ENCODE measurements at places on chromosomes 4 and X.

GRCh38 chr4:183393446-183393845, 51.0 kb upstream of the CDKN2AIP start:
- ATAC-seq = no peak

- ATAC-seq = no peak
Observed at GRCh38 chr4:53633608-53634007, 42.3 kb upstream of the LNX1 start.

GRCh38 chr4:55080174-55080865, 45.1 kb downstream of the KDR start:
- ATAC-seq = no peak

DNA sequence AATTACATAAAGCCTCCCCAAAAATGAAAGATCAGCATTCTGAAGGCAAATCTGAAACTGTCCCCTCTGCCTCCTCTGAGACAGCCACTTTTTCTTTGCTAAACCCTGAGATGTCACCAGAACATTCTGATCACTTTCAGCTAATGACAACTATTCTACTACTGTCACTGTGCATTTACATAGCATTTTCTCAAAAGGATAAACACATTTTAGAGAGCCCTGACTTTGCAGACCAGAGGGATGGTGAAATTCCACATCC, 72.1 kb downstream of the GATB start:
- ATAC-seq = no peak

- no peak for ATAC-seq
Observed at GRCh38 chr4:155952501-155952901, 1.2 kb downstream of the CTSO start.

DNA sequence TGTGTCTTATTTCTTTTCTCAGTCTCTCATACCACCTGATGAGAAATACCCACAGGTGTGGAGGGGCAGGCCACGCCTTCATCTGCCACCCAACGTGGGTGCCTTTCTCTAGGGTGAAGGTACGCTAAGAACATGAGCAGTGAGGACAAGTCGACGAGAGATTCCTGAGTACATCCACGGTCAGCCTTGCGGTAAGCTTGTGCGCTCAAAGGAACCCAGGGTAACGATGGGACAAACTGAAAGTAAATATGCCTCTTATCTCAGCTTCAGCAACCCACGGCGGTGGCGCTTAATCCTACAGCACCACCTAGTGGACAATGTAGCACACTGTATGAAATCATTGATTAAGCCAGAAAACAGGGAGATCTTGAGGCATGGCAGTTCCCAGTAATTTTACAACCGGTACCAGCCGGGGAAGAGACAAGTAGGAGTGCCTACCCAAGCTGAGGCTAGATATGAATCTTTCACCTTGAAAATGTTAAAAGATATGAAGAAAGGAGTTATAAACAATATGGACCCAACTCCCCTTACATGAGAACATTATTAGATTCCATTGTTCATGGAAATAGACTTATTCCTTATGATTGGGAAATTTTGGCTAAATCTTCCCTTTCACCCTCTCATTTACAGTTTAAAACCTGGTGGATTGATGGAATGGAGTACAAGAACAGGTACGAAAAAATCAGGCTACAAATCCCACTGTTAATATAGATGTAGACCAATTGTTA, 63.0 kb downstream of the ZNF732 start:
- ATAC-seq = no peak

DNA sequence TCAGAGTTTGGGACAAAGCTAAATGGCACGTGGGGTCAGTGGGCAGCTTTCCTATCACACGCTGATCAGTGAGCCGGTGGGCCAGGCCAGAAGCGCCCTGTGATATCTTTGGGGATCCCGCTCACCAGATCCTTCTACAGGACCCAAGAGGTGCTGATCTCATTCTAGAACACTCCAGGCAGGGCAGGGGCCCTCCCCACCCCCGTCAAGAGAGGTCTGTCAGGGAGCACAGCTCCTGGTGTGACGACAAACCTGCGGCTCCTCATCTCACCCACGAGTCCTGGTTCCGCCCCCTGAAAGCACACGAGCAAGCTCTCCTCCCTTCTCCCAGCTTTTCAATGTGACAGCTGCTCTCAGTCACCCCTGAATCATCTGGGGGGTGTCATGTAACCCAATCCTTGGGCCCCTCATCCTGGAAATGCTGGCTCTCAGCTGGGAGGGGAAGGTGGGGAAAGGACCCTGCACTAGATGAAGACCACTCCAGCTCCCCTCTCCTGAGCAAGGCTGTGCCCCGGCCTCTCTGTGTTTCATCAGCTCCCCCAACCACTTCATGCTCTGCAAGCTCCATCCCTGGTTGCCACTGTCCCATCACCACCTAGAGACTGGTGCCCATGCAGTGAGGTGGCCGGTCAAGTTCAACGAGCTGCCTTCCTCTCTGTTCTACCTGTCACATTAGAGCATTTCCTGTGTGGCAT, 4.6 kb downstream of the HCFC1 start:
- no peak for ATAC-seq

DNA sequence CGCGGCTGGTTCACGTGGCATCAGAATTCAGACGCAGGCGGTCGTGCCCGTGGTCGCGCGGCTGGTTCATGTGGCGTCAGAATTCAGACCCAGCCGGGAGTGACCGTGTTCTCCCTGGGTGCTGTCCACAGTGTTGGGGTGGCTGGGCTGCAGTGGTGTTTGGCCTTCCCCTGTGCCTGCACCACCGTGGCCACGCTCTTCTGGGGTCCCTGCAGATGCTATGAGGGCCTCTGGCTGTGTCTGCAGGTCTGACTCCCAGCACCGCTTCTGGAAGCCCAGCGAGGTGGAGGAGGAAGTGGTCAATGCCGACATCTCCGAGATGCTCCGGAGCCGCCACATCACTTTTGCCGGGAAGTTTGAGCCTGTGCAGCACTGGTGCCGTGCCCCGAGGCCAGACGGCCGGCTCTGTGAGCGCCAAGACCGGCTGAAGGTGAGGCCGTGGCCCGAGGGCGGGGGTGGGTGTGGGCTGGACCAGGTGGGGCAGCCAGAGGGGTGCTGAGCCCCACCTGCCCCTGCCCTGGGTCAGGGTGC, 26.4 kb downstream of the NKX1-1 start:
- ATAC-seq = no peak

DNA sequence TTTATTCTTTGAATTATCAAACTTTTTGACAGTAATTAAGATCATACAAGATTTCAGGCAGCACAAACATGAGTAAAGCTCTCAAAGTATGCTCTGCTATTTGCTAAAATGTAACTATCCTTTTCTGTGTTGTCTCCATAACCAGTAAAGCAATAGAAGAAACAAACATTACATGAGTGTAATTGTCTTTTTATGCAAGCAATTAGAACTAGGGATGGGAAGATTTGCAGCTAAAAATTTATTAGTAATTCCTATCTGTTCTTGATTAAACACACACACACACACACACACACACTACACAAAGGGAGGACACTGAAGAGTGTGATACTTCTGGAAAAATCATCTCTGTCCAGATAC, 512.9 kb downstream of the FAT4 start:
- peak; percentile 35 for ATAC-seq

DNA sequence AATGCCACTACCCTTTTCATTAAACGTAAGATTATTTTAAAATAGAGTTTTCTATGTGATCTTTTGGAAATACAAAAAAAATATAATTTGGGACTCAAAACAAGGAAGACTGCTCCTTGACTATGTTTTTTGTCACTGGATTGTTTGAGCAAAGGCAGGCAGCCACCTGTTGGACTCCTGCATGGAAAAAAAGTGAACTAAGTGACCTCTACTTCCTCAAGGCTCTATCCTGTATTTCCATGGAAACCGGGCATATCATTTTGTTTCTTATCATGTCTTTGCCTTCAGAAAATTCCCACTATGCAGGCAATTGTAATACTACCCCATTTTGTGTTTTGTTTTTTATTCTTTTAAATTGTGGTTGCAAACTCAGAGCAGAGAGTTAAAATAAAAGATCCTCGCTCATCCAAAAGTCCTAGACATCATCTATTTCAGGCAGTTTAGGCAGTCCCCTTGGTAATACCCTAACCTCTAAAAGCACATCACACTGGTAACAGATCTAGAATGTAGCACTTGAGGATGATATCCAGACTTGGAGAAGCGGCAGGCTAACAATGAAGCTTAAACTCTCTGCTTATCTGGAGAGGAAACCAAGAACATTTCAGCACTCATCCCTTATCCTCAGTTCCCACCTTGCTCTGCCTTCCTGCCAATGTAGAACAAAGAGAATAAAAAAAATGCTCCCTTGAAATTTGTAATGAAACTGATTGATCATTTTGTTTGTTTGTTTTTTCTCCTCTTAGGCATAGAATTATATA, 165.7 kb downstream of the BANK1 start:
- no peak for ATAC-seq

DNA sequence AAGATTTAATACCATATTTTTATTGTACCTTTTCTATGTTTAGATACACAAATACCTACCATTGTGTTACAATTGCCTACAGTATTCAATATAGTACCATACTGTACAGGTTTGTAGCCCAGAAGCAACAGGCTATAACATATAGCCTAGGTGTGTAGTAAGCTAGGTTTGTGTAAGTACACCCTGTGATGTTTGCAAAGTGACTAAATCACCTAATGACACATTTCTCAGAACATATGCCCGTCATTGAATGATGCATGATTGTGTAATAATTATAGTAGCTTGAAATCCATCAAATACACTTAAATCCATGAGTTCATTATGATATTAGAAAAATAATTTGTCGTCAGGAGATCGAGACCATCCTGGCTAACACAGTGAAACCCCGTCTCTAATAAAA, 30.8 kb downstream of the GAB3 start:
- ATAC-seq = no peak

GRCh38 chr4:9927341-9928007, 93.8 kb downstream of the SLC2A9 start:
- ATAC-seq = no peak

GRCh38 chr4:1996866-1997611, 11.7 kb downstream of the NELFA start:
- no peak for ATAC-seq

GRCh38 chr4:99832321-99832720, 15.7 kb downstream of the DAPP1 start:
- ATAC-seq = no peak

- ATAC-seq = no peak
Observed at GRCh38 chr4:159303435-159303834, 200.6 kb downstream of the RAPGEF2 start.

DNA sequence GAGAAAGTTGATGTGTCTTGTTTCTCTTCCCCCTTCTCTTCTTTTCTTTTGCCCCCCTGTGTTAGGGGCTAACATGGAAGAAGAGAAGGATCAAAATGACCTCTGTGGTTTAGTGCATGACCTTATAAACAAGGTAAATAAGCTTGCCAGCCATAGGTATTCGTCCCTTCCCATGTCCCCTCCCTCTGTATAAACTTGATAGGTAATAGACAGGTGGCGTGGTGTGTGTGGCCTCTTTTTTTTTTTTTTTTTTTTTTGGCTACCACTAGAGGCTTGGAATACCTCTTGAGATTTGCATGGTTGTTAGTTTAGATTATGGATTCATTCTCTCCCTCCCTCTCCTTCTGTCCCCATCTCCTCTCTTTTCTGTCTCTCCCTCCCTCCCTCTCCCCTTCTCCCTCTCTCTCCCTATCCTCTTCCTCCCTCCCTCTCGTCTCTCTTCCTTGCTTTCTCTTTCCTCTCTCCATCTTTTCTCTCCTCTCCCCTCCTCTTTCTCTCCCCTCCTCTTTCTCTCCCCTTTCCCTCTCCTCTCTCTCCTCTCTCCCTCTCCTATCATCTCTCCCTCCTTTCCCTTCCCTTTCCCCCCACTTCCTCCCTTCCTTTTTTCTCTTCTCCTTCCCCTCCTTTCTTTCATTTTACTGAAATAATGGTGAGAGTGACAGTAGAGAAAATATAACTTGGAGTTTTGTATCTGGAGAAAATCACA, 134.4 kb downstream of the AFF1 start:
- ATAC-seq = no peak

DNA sequence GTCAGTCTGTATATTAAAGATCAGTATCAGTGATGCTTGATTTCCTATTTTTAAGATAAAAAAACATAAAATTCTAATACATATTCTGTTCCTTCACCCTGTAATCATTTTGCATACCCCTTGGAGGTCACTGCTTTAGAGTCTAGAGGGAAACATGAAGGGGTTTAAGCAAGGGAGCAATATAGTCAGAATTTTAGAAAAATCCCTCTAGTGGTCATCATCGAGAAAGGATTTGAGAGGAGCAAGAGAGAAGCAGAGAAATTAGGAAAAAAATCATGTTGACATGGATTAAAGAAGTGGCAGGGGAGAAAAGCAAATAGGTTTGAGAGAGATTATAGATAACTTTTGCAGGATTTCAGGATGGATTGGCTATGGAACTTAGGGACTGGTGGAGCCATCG, 11.1 kb downstream of the APEX2 start:
- ATAC-seq = peak; percentile 59

DNA sequence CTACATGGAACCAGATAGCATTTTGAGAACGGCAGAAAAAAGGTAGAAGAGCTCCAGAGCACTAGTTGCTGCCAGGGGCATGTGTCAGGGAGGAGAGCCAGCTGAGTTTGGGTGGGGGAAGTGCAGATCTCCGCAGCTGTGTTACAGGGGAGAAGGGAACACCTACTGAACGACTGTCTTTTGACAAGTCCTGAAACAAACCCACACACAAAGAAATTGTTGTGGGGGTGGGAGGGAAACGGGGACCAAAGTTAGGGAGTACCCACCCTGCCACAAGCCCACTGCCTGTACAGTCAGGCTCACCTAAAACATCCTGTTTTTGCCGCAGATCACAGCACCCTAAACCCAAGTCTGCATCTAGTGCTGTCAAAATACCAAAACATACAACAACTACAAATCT, 55.5 kb downstream of the LEF1 start:
- no peak for ATAC-seq

DNA sequence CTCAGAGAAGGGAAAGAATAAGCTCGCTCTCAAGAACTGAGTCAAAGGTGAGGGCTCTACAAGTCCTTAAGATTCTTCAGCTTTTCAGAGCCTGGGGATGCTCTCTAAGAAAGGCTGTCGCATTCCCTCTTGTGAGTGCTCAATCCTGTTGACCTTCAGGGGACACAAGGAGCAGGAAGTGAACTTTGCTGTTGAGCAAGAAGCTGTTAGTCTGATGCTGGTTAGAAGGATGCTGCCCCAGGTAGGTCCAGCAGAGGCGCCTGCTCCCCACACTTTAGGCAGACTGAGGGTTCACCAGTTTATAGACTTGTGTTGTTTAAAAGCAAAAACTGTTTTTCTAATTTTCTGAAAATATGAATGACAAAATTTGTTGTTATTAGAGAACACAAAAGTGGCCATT, 125.4 kb upstream of the SPOCK3 start:
- ATAC-seq = no peak

- ATAC-seq = no peak
Observed at GRCh38 chr4:75142850-75143249, 209.9 kb downstream of the PARM1 start.

DNA sequence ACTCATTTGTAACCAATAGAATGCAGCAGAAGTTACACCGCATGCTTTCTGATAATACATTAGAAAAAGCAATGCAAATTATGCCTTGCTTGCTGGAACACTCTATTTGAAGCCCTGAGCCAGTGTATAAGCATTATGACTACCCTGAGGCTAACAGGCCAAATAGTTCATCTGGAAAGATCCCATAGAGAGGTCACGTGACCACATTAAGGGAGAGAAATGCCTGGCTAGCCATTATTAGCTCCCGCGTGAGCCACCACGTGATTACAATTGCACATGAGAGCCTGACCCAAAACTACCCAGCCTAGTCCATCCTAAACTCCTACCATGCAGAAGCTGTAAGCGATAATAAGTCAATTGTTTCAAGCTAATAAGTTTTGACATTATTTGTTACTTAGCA, 472.9 kb upstream of the GALNTL6 start:
- ATAC-seq = no peak
